Fibroblast of lung (primary cell): ENCODE measurements at places on chromosomes 2 and 18.
A peak's percentile ranks its signal among the peaks of the same experiment; 100 is the strongest.

- no peak for DNase-seq
Observed at GRCh38 chr2:30789670-30790210, 17.5 kb downstream of the CAPN13 start.

DNA sequence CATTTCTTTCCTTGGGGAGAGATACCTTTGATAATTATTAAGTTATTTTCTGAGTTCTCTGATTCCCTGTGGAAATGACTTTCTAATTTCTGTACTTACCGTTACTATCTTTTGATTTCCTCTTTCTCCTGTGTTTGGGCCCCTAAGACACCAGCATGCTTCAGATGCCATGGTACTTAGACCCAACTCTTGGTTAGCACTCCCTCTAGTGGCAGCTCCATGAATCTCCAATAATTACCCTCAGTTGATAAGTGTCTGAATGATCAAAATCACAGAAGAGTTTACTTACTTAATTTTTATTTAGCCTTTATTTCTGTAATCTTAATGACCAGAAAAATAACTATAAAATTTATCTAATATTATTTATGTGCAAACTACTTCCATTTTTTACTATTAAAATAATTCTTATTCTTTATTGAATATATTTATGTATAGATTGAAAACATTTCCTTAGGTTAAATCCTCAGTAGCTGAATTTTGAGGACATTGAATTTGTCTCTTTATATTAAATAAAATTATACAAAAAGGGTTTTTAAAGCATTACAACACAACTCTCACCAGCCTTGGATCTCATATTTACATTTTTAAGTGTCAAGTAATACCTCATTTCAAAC is 300.4 kb downstream of the KCNS3 start:
- peak; percentile 60 for DNase-seq

- peak; percentile 98 for DNase-seq
Observed at GRCh38 chr2:239275044-239275685, 125.7 kb downstream of the HDAC4 start.

DNA sequence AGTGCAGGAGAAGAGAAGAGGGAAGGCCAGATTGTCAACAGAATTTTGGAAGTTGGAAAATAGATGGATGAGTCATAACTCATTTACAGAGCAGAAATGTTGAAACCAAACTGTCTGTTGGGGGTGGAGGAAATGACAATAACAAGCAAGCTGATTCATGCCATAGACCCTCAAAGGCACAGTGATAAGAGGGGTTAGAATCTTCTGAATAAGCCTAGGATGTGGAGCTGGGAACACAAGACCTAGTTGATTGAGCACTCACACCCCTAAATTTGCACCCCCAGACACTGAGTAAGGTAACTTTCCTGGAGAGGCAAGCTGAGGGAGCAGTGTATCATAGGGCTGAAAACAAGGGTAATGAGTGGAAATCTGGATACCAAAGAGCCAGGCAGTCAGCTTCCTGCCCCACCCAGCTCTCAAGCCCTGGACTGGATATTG is 141.4 kb downstream of the SCG2 start:
- peak; percentile 64 for DNase-seq

GRCh38 chr2:56898986-56899385 is 715.2 kb downstream of the CCDC85A start:
- DNase-seq = no peak

- no peak for DNase-seq
Observed at GRCh38 chr2:67576226-67576625, 179.1 kb downstream of the ETAA1 start.

DNA sequence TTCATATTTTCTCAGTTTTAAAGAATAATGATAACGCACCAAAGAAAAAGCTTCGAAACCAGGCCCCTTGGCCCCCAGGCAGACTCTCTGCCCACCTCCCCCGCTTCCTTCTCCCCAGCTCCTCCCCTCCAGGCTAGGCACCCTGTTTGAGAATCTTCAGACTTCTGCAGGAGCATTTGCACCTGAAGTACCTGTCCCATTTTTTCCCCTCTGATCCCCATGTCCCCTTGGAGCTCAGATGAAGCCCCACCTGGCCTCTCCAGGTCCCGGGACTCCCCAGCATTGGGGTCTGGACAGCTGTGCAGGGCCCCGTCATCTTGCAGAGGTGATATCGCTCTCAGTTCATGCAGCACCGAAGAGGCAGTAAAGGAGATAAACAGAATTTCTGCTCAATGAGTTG is 35.5 kb upstream of the KLHL29 start:
- DNase-seq = no peak

- DNase-seq = no peak
Observed at GRCh38 chr2:14616342-14616741, 16.2 kb upstream of the LRATD1 start.

GRCh38 chr2:44087036-44087713 is 81.5 kb upstream of the PPM1B start:
- DNase-seq = peak; percentile 61

DNA sequence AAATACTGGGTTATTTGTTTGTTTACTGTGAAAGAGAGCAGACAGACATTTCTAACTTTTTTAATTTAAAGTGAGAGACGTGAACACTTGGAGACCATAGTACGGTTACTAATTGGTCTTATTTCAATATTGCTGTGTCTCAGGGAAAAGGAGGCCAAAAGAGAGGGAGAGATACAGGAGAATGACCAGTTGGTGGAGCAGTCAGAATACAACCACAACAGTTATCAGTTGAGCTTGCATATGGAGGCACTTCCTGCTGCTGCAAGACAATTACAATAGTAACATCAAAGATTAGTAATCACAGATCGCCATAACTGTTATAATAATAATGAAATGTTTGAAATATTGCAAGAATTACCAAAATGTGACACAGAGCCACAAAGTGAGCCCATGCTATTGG is 58.2 kb downstream of the TWSG1 start:
- no peak for DNase-seq

GRCh38 chr2:126784621-126785020 is 114.1 kb upstream of the TEX51 start:
- no peak for DNase-seq

DNA sequence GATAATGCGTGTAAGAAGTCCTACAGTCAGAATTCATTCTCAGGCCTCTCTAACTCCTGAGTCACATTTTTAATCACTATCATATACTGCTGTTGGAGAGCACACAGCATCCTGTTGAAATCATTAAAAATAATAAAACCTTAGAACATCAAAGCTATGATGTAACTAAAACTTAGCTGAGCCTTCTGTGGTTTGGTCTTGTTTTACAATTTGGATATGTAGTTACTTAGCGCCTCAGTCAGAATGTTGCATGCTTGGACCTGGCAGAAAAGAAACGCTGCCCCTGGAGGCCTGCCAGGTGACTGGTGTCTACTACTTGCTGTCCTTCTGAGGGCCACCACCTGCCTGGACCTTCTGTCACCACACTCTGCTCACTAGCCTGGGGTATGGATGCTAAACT is 261.1 kb upstream of the RASGRP3 start:
- peak; percentile 96 for DNase-seq

- DNase-seq = peak; percentile 10
Observed at GRCh38 chr2:201699416-201699815, 972 bp upstream of the MPP4 start.

GRCh38 chr2:80579756-80580155 is 275.2 kb upstream of the LRRTM1 start:
- no peak for DNase-seq

DNA sequence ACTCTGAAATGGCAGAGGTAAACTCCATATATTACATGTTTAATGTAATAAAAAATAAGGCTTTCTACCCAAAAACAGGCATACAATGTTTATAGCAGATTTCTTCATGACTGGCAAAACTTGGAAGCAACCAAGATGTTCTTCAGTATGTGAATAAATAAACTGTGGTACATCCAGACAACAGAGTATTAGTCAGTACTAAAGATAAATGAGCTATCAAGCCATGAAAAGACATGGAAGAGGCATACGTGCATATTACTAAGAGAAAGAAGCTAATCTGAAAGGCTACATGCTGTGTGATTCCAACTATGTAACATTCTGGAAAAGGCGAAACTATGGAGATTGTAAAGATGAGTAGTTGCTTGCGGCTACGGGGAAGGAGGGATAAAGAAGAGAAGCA is 97.4 kb downstream of the OSR1 start:
- peak; percentile 20 for DNase-seq

DNA sequence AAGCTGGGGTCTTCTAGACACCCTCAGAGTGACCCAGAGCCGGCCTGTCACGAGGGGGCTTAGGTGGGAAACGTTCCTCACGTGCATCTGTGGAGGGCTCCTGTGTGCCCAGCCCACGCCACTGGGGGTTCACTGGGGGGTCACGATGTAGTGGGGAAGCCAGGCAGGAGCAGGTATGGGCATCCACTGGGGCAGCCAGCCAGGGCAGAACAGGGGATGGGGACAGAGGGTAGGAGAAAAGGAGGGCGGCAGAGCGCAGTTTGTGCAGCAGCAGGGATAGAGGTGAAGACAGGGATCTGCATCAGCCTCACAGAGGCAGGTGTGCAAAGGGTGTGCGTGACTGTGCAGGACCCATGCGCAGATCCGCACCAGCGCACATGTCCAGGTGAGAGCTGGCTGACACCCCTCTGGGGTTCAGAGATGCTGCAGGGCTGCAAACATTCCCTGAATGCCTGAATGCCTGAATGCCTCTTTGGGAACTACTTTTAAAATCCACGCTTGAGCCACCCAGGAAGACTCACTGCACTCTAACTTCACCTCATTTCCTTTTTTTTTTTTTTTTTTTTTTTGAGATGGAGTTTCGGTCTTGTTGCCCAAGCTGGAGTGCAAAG is 10.0 kb downstream of the PNKD start:
- no peak for DNase-seq

DNA sequence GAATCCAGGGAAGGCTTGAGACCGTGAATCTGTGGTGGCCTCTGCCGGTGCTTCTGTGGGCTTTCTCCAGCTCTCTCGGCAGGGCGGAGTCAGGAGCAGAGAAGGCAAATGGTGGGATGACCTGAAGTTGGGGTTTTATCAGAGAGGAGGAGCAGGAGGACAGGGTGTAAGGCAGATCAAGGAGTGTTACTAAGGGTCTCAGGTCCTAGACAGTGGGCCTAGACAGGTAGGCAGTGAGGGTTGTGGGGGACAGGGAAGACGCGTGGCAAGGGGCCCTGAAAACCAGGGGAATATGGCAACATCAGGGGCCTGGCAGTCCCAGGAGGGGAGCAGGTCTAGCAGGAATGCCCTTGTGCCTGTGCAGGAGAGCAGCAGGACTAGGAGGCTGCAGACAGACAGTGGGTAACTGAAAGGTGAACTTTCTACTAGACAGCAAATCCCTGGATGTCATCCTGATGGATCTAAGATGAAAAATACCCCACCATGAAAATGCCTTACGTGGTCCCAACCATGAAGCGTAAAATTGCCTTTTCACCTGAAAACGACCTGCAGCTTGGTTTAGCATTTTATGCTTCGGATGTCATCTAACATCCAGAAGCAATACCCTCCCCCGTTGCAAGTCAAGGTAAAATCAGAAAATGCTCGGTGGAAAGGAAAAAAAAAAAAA is 42.1 kb downstream of the SRSF7 start:
- DNase-seq = no peak

GRCh38 chr2:101310090-101310833 is 1.8 kb upstream of the RNF149 start:
- DNase-seq = no peak

DNA sequence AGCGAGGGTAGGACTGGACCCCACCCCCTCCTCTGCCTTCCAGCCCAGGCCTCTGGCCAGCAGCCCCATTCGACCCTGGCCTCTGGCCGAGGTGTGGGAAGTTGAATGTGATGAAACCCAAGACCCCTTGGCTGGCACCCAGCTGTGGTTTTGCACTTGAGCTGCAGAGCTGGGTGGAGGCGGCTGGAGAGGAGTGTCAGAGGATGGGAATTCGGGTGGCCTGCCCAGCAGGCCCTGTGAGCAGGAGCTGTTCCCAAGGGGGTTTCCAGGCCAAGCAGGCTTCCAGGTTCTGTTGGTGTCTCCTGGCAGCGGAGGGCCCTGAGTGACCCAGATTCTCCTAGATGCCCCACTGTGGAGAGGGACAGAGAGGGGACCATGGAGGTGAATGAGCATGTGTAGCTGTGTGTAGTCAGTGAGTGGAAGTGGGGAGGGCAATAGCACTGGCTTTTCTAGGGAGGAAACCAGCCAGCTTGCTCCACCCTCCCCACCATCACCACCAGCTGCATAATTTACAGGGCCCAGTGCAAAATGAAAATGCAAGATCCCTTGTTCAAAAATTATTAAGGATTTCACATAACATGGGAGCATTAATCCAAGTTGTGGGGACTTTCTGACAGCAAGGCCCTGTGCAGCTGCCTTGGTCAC is 172.2 kb upstream of the HAAO start:
- DNase-seq = peak; percentile 99

- DNase-seq = no peak
Observed at GRCh38 chr2:11013196-11013595, 101.5 kb downstream of the KCNF1 start.

DNA sequence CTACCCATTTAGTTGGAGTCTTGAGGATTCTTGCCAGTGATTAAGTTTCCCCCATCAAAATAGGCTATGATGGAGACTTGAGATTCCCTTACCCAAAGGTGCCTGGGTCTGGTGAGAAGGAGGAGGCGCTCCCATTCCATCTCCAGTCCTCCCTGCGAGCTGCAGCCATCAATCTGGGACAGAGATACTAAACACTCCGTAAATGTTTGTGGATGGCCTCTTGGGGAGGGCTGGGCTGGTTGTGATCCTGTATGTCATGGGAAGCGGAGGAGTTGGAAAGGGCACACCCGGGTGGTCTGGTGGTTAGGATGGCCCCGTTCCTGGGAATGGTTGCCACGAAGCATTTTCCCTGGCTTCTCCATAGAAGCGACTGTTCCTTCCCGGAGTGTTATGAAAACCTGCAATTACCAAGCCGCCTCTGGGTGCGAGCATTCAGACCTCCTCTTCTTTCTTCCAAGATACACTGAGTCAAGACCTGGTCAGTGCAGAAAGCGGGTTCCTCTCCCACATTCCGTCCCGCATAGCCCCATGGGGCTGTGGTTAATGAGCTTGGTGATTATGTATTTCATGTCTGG is 196.9 kb downstream of the CTIF start:
- DNase-seq = no peak

- no peak for DNase-seq
Observed at GRCh38 chr2:227256605-227257004, 68.4 kb upstream of the MFF start.

GRCh38 chr2:150041722-150042425 is 445.6 kb downstream of the RND3 start:
- peak; percentile 71 for DNase-seq

GRCh38 chr2:20167356-20167755 is 57.6 kb downstream of the SDC1 start:
- DNase-seq = peak; percentile 44

- DNase-seq = no peak
Observed at GRCh38 chr2:190547886-190548285, 13.4 kb upstream of the NEMP2 start.

GRCh38 chr18:79790996-79791972 is 6.5 kb upstream of the KCNG2 start:
- DNase-seq = peak; percentile 98

- DNase-seq = peak; percentile 58
Observed at GRCh38 chr2:20225294-20226151, 593 bp upstream of the SDC1 start.

GRCh38 chr2:64649626-64650025 is 4.1 kb downstream of the SERTAD2 start:
- no peak for DNase-seq

DNA sequence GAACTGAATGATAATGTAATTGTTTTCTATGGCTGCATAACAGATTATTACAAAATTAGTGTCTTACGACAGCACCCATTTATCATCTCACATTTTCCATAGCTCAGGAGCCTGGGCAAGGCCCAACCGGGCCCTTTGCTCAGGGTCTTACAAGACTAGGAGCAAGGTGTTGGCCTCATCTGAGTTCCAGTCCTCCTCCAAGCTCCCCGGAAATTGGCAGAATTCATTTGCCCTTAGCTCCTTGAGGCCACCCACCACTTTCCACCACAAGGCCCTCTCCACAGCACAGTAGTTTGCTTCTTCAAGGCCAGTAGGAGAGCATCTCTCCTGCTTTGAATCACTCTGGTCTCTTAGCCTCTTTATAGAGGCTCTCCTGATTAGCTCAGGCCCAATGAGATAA is 89.2 kb upstream of the SALL3 start:
- no peak for DNase-seq
